Erythroblast (primary cell): ENCODE measurements at places on chromosomes 12 and 14.
A peak's percentile ranks its signal among the peaks of the same experiment; 100 is the strongest.

DNA sequence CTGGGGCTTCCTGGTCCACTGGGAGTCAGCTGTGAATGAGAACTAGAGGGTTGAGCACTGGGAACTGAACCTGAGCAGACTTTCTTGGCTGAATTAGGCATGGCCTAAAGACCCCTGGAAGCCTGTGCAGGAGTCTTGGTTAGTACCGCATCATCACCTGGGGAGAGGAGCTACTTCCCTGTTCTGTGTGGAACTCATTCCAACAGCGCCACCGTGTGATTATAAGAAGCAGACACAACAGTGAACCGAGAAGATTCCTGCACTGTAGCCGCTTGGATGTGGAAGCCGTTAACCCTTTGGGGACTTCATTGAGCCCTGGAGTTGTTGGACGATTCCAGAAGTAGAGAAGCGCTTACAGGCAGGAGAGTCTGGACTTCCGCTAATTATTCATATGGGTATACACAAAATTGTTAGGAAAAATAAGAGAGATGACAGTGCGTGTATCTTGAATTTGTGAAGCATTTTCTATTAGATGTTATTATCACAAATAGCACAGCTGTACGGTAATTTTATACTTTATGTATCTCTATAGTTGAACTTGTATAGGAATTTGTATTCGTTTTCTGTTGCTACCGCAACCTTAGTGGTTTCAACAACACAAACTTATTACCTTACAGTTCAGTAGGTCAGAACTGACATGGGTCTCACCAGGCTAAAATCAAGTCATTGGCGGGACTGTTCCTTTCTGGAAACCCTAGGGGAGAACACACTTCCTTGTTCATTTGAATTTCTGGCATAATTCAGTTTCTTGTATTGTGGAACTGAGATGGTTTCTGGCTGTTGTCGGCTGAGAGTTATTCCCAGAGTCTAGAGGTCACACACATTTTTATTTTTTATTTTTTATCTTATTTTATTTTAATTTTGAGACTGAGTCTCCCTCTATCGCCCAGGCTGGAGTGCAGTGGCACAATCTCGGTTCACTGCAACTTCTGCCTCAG is 100.7 kb downstream of the C2CD5 start:
- DNase-seq, result peak; percentile 84

DNA sequence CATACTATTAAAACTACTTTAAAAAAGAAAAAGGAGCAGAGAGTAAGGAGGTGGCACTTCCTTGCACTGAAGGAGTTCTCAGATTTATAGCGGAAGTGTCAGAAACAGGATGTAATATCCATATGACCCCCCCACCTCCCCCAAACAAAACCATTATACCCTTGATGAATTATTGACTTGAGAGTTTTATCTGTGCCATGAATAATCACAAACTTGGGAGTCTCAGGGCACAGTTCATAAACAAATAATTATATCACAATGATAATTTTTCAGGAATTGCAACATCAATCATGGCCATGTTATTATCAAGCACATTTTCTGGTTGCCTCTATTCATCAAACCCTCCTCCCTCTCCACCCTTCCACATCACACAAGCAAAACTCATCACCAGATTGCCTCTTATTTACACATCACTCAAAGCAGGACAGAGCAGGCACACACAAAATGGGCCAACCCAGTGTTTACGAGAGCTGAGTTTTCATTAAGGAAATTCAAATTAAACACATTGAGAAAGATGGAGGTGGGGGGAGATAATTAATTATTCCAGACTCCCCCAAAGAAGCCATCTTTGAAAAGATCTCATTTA is 141.4 kb downstream of the EGLN3 start:
- DNase-seq, result no peak

GRCh38 chr12:67709367-67709954 is 60.9 kb downstream of the DYRK2 start:
- no peak for DNase-seq

- DNase-seq, result no peak
Observed at GRCh38 chr12:59972905-59973304, 377.1 kb downstream of the SLC16A7 start.

DNA sequence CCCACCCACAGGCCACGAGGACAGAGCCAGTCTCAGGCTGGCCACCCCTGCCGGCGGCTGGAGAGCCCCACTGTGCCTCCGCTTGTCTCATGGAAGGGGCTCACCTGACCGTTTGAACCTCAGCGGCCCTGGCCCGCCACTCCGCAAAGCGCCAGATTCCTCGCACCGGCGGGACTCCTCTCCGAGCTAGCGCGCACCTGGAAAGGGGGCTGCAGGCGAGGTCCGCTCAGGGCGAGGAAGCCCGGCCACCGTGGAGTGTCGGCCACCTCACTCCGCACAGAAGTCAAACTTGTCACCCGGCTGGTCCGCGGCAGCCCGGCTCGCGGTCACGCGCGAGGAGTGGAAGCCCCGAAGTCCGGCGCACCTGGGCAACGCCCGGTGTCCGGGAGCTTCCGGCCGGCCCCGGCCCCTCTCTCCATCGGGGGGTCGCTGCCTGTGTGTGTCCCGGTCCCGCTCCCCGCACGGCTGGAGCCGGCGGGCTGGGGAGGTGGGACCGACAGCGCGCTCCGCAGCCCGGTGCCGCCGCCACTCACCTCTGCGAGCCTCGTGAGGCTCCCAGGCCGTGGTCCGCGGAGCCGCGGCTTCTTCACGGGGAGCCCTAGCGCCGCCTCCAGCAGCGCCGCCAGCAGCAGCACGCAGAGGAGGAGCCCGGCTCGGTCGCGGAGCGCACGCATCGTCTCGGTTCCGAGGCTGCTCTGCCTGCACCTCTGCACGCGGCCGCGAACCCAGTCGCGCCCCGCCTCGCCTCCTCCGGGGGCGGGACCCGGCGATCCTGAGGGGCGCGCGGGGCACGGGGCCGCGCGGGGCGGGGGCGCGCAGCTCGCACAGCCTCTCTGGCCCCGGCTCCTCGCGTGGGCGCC is at the start of gene ISM2:
ISM2 (minus strand) TSS at position 697 of the 860 bp plus-strand sequence; CDS start at position 674, 23 bp downstream.
- peak; percentile 53 for DNase-seq

- no peak for DNase-seq
Observed at GRCh38 chr12:130419116-130419515, 81.4 kb downstream of the PIWIL1 start.

- no peak for DNase-seq
Observed at GRCh38 chr12:124786061-124786964, 77.4 kb downstream of the SCARB1 start.

- DNase-seq, result peak; percentile 2
Observed at GRCh38 chr12:107564946-107565345, 120.7 kb upstream of the PWP1 start.

DNA sequence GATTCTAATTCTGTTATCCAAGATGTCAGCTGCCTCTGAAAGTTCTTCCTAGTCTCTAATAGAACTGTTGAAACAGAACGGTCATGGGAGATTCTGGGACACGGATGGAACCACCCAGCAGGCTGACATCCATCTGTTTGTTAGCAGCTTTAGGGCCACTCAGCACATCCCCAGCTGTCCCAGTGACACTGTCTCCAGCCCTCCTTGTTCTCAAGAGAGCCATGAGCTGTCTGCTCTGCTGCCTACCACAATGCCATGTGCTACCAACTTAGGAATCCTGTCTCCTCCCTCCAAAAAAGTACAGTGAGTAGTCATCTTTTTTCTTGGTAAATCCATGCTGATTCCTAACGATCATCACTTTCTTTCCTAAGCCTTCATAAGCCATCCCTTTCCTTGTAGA is 130.5 kb downstream of the ZFP36L1 start:
- DNase-seq, result no peak

GRCh38 chr14:93648440-93649168 is 139.7 kb downstream of the PRIMA1 start:
- DNase-seq, result peak; percentile 7
